Inflammatory macrophage (primary cell): ENCODE measurements at places on chromosomes 16 and 17.
A peak's percentile ranks its signal among the peaks of the same experiment; 100 is the strongest.

DNA sequence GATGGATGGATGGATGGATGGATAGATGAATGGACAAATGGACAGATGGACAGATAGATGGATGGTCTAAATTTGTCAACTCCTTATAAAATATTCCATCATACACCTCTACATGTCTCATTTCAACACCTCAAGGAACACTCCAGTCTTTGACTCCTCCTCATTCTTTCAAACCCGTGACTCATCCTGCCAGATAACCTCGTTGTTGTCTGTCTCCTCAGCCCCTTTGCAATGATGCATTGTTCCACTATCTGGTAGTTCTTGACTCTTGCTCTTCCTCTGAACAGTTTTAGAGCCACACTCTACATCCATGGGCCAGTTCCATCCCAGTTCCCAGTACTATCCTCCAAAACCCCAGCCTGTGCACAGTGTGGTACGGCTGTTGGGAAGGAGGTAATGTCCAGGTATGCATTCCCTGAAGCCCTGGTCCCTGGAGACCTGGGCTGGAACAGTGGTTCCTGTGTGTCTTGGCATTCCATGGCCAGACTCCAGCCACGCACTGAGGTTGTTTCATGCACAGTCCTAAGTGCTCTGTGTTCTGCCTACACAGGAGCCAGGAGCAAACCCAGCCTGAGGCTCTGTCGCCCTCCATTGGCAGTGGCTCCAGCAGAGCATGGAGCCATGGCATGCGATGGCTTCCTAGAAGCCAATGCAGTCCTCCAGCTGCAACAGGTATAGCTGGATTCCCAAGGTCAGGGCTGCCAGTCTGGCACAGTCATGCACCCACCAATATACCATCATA lies 105.7 kb downstream of the C17orf67 start:
- no peak for DNase-seq

- DNase-seq = no peak
Measured at GRCh38 chr17:28563475-28563874, 7.8 kb downstream of the PIGS start.

DNA sequence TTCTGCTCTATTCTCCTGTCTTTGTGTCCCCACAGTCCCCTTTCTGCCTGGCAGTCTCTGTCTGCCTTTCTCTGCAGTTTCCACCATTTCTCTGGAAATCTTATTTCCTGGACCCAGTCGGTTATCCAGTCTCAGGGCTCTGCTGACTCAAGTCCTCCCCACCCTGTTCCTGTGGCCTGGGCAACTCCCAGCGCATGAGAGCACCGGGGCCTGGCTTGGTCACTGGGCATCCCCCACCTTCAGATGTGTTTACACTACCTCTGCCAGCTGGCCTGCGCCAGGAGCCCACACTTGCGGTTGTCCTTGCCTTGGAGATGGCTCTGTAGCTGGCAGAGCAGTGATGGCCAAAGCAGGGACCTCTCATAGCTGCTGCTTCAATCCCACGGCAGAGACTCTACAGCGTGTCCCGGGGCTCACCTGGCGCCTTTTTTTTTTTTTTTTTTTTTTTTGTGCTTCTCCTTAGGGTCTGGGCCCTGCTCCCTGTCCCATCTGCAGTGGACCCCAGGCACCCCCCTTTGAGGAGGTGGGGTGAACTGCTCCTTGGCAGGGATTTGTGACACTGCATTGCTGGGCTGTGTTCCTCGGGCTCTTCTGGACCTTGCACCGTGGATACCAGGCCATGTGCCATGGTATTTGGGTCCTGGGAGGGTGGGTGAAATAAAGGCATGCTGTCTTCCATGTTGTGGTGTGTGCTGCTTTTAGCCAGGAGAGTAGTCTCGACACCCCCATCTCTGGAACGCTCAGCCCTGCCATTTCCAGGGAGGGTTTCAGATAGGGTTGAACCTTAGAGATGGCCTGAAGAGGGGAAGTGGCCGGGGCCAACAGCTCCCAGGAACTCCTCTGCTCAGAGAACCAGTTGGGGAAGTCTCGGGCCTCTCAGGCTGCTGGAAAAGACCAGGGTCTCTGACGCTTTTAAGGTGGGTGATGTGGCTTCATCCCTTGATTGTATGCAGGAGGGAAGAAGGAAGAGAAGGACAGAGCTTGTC lies 17.5 kb downstream of the GUCY2D start:
- DNase-seq = peak; percentile 24

DNA sequence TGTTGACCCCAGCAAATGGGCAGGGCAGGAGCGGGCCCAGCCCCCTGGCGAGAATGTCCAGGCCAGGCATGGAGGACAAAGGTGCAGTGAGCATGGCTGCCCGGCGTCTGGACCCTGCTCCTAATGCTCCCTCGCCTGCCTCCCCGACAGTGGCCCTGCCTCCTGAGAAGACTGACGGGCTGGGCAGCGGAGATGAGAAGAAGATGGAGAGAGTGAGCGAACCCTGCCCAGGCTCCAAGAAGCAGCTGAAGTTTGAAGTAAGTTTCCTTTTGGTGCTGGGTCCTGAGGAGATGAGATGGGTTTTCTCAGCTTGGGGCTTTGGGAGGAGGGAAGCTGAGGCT lies 59.7 kb downstream of the SNX20 start:
- DNase-seq = no peak

DNA sequence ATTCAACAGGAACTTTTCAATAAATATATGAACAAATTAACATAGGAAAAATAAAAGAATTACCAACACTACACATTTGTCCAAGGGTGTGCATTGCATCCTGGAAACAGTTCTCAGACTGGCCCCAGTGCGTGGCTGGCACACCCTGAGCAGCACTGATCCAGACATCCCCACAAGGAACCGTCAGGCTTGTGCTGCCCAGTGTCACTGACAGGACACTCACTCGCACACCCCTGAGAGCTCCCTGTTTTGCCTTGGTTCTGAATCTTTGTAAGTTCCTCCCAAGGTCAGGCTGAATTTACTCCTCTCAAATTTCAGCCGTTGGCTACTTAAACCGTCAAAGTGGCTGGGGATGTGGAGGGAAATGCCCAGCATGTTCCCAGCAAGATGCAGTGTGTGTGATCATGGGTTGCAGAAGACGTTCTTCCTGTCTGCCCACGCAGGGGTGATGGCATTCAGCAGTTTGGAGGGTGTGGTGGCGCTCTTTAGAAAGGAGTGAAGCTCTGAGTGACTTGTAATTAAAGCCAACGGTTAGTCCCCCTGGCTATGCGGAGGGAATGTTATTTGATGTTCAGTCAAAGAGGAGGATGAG lies 1.7 kb downstream of the MT2A start:
- DNase-seq = peak; percentile 93

DNA sequence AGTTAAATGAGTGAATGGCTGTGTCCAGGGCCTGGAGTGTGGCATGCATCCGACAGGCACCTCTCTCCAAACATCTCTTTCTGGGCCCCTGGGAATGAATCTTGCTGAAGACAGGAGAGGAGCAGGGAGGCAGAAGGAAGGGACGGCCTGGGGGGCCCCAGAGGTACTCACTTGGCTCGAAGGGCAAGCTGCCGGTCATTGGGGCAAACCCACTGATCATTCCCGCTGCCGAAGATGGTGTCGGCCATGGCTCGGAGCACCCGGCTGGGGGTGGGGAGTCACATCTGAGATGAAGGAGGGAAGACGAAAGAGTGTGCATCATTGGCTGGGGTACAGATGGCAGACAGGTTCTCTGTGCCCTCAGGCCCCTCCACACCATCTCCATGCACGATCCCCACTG lies 25.3 kb downstream of the RPH3AL start:
- DNase-seq = no peak

- DNase-seq = peak; percentile 69
Measured at GRCh38 chr17:8225813-8226535, 15.6 kb upstream of the AURKB start.

DNA sequence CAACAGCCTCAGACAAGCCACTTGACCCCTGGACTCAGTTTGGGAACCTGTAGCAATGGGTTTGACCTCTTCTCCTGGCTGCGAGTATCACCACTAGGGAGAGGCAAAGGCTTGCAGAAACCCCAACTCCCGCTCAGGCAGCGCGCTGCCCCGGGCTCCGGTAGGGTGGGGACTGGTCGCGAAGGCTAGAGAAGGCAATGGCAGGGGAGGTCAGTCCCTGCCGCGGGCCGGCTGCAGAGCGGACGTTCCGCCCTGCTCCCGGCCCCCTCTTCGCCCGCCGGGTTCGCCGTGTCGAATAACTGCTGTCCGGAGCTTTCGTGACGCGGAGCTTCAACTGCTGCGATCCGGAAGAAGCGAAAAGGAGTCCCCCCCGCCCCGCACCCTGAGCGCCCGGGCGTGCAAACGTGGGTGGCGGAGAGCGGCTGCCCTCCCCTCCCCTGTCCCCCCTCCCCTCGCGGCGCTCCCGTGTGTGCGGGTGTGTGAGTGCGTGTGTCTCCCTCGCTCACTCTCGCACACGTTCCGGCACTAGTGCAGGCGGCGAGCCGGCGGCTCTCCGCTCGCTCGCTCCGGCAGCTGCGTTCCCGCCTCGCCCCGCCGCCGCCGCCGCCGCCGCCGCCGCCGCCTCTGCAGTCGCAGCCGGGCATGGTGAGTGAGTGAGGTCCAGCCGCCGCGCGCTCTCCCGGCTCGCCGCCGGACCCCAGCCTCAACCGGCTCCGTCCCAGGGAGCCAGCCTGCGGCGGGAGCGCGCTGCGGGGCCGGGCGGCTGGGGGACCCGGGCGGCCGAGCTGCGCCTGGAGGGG lies 772 bp upstream of the SHISA6 start:
- no peak for DNase-seq

DNA sequence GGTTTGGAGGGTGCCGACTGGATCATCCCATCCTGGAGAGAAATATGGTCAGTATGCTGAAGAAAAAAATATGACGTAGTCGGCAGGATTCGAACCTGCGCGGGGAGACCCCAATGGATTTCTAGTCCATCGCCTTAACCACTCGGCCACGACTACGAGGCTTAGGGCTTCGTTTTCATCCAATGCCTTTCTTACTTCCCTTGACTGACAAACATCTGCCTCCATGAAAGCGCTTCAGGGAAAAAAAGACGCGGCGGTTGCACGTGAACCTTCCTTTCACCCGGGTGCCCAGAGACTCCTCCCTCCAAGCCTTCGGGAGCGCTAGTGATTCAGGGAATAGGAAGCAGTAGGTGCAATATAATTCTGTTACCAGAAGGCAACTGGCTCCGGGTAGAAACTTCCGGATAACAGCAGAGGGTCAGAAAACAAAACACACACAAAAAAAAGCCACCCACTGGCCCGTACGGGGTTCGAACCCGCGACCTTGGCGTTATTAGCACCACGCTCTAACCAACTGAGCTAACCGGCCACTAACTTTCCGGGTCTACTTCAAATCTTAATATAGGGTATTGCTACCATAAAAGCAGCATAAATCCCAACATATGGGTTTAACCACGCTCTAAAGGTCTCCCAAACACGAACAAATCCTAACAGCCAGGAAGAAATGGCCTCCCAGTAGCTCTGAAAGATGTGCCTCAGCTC lies 16.3 kb upstream of the AURKB start:
- peak; percentile 89 for DNase-seq

GRCh38 chr16:19295393-19295792 lies 9.9 kb downstream of the CLEC19A start:
- DNase-seq = no peak

DNA sequence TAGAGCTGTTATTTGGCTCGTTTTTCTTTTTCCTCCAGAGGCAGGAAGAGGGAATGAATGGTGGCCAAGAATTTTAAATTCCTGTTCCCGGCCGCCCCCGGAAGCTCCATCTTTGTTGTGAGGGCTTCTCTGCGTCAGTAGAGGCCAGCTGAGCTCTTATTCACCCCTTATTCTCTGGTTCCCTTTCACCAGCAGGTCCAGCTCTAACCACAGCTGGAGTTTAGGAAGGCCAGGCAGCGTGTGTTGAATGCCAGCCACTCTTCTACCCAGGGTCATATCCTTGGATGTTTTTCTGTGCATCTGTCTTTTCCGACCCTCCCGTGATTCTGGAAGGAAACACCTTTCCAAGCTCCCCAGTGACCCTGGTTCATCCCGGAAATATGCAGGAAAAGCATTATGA lies 570.5 kb downstream of the WWOX start:
- no peak for DNase-seq

- DNase-seq = no peak
Measured at GRCh38 chr16:68389006-68389405, 59.3 kb downstream of the SMPD3 start.

DNA sequence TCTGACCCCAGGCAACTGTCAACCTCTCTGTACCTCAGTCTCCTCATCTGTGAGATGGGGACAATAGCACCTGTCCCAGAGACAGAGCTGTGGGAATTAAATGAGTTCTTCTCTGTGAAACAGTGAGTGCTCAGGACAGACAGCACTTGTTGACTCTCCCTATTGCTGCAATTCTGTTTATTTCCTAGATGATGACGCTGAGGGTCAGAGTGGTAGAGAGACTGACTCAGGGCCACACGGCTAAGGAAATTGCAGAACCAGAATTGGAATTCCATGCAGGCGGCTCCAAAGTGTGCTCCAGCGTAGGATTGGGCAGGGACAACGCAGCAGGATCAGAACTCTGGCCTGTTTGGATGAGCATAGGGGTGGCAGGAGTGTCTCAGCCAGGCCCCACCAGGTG lies 302.2 kb downstream of the C16orf95 start:
- peak; percentile 18 for DNase-seq

GRCh38 chr16:57810197-57811031 lies 8.1 kb upstream of the KIFC3 start:
- peak; percentile 97 for DNase-seq

GRCh38 chr17:68248891-68249290 lies 1.0 kb downstream of the AMZ2 start:
- DNase-seq = peak; percentile 55

DNA sequence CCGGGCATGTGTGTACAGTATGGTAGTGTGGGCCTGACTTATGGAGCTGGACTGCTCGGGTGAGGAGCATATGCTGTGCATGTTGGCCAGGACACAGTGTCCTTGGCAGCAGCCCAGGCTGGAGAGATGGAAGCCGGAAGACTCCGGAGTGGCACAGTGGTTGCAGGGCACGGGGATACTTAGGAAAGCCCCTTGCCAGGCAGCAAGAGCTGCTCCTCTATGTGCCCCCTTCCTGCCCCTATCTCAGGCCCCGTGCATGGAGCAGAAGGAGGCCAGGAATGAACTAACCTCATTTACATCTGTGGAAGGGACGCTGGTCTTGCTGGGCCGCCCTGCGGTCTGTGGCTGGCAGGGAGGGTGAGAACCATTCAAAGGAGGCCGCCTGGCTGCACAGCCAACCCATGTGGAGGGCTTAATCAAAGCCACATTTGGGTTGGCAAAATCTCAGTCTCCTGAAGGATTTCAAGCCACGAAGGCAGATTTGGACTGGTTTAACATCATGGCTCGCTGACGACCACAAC lies 32.2 kb upstream of the RCVRN start:
- no peak for DNase-seq

DNA sequence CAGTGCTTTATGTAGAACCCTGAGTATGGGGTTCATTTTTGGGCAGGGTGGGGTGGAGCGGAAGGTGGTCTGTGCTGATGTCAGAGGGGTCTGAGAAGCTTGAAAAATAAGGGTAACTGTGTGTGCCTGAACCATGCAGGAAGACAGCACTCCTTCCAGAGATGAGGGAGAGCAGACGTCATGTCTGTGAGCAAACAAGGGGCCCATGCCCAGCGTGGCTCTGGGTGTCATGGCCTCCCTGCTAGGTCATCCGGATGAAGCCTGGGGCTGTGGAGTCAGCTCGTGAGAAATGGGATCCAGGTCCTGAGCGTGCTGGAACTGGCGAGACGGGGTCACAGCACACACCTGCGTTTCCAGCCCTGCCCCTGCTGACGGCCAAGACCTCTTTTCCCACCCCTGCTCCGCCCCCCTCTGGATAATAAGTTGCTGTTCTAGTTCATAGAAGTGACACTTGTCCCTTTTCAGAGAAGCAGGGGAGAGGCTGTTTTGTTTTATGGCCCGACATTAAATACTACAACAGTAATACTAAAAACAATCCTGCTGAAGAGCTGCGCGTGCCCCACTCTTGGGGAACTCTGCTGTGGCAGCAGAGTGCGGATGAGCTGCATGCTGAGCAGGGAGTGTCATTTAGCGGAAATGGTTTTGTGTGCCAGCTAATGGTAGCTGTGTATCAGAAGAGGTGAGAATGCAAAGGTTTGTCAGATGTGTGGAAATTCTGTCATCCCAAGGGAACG lies 92.6 kb downstream of the RPTOR start:
- DNase-seq = no peak
